ENCODE measurements at places on chromosomes 5 and 9. TPM values are rescaled to one million over a fixed set of nuclear protein-coding genes. Genes with fewer than 3 reads are reported as not detected.

CFAP157 gene
- total RNA-seq: not detected

DNA sequence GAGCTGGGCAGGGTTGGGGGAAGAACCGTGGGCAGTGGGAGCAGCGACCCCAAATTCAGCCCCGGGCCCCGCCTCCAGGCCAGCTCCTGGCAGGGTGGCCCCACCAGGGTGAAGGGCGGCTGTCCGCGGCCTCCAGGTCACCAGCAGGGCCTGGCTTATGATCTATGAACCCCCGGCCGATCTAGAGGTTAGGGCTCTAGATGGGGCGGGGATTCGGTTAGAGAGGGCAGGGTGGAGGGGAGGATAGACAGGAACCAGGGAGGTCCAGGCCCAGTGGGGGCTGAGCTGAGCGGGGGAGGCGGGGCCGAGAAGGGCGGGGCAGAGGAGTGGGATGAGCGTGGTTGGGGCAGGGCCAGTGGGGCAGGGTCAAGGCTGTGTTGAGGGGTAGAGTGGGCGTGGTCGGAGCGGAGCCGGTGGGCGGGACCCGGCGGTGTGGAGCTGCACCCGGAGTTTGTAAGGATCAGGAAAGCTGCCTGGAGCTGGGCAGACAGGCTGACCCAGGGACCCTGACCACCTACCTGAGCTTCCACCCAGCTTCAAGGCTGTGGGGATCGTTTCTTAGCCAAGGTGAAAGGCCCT lies 29.3 kb upstream of the OBP2B start:
- no peaks in the 10 kb centered on the region for H3K4me1 ChIP-seq
- peak overlapping the region; percentile 70 for H3K27ac ChIP-seq

DNA sequence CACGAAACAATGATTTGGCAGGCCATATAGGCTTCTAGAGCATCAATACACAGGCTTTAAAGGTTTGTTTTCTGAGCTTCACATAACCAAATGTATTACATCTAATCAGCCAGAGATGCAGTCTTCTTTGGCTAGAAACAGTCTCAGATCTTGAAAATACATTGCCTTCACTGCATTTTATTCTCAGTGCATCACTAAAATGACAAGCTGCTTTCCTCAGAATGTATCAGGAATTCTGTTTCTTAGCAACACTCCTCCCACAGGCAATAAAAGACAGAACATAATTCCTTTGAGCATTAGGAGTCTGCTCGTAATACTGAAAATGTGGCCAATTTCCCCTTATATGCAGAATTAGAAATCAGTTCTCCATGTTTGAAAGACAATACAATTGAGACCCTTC lies 36.9 kb downstream of the FEM1C start:
- H3K4me1 ChIP-seq: no peaks in the 10 kb centered on the region
- H3K27ac ChIP-seq: no peak overlapping the region
- DNase-seq: no peak

TRPM3 gene
- total RNA-seq: 3.3 TPM

GRCh38 chr9:120372040-120372439 lies 207.9 kb downstream of the CDK5RAP2 start:
- H3K4me1 ChIP-seq: no peaks in the 10 kb centered on the region
- DNase-seq: peak; percentile 16
- H3K27ac ChIP-seq: no peak overlapping the region

GRCh38 chr5:6498968-6499367 lies 50.3 kb downstream of the UBE2QL1 start:
- H3K4me1 ChIP-seq: no peaks in the 10 kb centered on the region
- no peak overlapping the region for H3K4me3 ChIP-seq
- H3K36me3 ChIP-seq: no peaks in the 10 kb centered on the region
- H3K27ac ChIP-seq: no peak overlapping the region
- H3K27me3 ChIP-seq: no peaks in the 10 kb centered on the region

DNA sequence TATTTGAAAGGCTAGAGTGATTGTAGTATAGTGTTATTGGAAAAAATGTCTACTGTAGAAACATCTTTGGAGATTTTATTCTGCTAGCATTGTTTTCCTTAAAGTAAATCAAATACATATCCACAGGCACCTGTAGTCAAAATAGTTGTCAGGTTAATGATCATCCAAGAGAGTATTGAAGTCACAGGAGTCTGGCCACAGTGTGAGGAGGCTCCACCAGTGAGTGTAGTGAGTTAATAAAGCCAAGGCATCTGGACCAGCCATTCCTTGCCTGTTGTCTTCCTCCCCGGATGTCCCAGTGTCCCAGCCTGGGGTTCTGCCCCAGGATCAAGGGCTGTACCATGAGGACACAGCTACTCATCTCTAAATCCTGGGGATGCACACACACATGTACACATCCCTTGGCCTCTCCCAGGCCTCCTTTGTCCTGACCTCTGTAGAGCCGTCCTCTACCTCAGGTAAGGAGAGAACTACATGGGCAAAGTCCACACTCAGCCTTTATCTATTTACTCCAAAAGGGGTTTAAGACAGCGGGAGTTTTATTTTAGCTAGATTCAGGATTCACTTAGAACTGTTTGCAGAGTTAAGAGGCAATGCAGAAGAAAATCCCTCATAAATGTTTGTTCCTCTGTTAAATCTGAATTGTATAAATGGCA lies 3.7 kb downstream of the PIK3R1 start:
- H3K27ac ChIP-seq: no peak overlapping the region
- no peaks in the 10 kb centered on the region for H3K36me3 ChIP-seq
- H3K27me3 ChIP-seq: no peaks in the 10 kb centered on the region
- no peaks in the 10 kb centered on the region for H3K4me1 ChIP-seq
- DNase-seq: no peak
- H3K4me3 ChIP-seq: peak overlapping the region; percentile 99

AQP3 gene
- total RNA-seq: 12.7 TPM

DNA sequence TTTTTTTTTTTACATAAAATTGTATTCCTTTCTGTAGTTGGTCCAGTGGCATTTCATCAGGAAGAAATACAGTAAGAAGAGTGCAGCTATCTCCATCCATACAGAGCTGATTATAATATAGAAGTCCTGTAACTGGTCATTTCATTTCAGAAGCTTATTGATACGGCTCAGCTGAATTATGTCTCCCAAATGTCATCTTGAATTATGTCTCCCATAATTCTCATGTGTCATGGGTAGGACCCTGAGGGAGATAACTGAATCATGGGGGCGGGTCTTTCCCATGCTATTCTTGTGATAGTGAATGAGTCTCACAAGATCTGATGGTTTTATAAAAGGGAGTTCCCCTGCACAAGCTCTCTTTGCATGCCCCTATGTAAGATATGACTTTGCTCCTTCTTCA lies 492.9 kb downstream of the CHSY3 start:
- H3K36me3 ChIP-seq: no peaks in the 10 kb centered on the region
- no peaks in the 10 kb centered on the region for H3K4me1 ChIP-seq
- H3K4me3 ChIP-seq: no peak overlapping the region
- H3K27ac ChIP-seq: no peak overlapping the region
- no peaks in the 10 kb centered on the region for H3K27me3 ChIP-seq

PRDM9 gene
- total RNA-seq: not detected

GRCh38 chr5:122605236-122605635 lies 169.6 kb upstream of the SNX2 start:
- H3K4me3 ChIP-seq: no peak overlapping the region
- H3K4me1 ChIP-seq: no peaks in the 10 kb centered on the region
- H3K36me3 ChIP-seq: no peaks in the 10 kb centered on the region
- H3K27me3 ChIP-seq: no peaks in the 10 kb centered on the region
- H3K27ac ChIP-seq: no peak overlapping the region

- DNase-seq: no peak
These were observed 113.3 kb upstream of the CAST start for GRCh38 chr5:96548905-96549304.

GRCh38 chr9:78438780-78439179 lies 141.9 kb downstream of the PSAT1 start:
- DNase-seq: no peak
- H3K27ac ChIP-seq: no peak overlapping the region
- no peaks in the 10 kb centered on the region for H3K27me3 ChIP-seq

DNA sequence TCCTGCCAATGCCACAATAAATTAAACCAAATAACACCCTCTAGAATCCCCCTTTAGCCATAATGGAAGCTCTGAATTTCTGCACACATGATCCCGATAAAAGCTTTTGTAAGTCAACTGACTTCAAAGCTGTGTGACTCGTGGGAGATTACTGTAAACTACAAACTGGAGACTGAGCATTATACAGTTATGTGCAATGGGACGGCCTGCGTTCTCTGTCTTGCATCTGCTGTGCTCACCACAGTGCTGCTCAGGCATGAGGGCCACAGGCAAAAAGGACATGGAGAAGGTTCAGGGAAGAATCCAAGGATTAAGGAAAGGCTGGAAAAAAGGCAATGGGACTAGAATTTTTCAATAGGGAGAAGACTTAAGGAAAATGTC lies 184.2 kb downstream of the FANCC start:
- H3K36me3 ChIP-seq: peaks cover 3% of the 10 kb centered on the region
- no peaks in the 10 kb centered on the region for H3K27me3 ChIP-seq
- no peak overlapping the region for H3K27ac ChIP-seq
- no peak overlapping the region for H3K4me3 ChIP-seq
- H3K4me1 ChIP-seq: no peaks in the 10 kb centered on the region

DNA sequence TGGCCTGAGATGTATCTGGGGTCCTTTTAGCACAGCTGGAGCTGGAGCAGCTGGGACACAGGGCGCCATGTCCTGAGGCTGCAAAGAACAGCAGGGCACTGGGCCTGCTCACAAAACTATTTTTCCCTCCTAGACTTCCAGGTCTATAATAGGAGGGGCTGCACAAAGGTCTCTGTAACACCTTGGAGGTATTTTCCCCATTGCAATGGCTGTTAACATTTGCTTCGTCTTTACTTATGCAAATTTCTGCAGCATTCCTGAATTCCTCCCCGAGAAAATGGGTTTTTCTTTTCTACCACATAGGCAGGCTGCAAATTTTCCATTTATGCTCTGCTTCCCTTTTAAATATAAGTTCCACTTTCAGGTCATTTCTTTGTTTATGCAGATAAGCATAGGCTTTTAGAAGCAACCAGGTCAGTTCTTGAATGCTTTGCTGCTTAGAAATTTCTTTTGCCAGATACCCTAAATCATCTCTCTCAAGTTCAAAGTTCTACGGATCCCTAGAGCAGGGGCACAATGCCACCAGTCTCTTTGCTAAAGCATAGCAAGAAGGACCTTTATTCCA lies 130.8 kb downstream of the PCSK1 start:
- no peak for DNase-seq
- no peaks in the 10 kb centered on the region for H3K36me3 ChIP-seq
- no peak overlapping the region for H3K4me3 ChIP-seq
- H3K4me1 ChIP-seq: peaks cover 11% of the 10 kb centered on the region

DNA sequence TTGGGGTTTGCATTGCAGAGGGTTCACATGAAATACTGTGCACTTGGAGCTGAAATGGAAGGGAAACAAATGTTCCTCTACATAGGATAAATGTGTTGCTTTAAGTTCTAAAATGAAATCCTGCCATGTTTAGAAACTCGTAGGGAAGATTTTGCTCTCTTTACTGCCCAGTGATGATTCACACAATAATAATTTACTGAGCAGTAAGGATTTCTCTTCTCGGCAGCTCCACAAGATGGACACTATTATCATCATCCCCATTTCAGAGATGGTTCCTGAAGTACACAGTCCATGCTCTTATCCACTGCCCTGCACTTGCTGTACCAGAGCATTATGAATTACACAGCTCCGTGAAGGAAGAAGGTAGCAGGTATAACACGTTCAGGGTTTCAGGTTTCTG lies 4.1 kb downstream of the HACD4 start:
- peaks cover 4% of the 10 kb centered on the region for H3K4me1 ChIP-seq
- H3K27ac ChIP-seq: no peak overlapping the region
- no peak overlapping the region for H3K4me3 ChIP-seq

NAIP gene
- total RNA-seq: 8.7 TPM

DNA sequence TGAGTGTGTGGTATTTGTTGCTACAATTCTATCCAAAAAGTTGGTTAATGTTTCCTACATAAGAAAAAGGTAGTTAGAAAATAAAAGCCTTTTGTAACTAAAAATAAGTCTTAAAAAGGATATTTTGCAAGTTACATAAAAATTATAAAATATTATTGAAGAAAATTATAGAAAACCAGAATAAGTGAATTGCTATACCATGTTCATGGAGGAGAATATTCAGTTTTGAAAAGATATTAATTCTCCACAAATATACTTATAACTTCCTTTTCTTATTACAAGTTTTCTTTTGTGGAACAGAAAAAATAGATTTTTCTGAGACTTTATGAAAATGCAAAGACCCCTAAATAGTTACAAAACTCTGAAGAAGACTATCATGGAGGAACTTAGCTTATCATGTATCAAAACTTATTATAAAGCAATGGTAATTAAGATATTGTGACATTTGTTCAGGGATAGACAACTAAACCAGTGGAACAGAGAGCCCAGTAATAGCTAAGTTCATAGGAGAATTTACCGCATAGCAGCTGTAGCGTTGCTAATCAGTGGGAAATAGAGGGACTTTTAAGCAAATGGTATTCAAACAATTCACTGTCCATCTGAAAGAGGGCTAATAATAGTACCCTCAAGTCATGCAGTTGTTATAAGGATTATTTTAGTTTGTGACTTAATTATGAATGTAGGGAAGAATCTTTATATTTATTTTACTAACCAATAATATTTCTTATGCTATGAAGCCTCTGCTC lies 515.2 kb upstream of the ZNF608 start:
- H3K27me3 ChIP-seq: no peaks in the 10 kb centered on the region
- no peak overlapping the region for H3K4me3 ChIP-seq
- no peak overlapping the region for H3K27ac ChIP-seq
- no peaks in the 10 kb centered on the region for H3K36me3 ChIP-seq
- no peaks in the 10 kb centered on the region for H3K4me1 ChIP-seq
- no peak for DNase-seq

PRLR gene
- total RNA-seq: 0.43 TPM

ZNF484 gene
- 16.9 TPM for total RNA-seq

DNA sequence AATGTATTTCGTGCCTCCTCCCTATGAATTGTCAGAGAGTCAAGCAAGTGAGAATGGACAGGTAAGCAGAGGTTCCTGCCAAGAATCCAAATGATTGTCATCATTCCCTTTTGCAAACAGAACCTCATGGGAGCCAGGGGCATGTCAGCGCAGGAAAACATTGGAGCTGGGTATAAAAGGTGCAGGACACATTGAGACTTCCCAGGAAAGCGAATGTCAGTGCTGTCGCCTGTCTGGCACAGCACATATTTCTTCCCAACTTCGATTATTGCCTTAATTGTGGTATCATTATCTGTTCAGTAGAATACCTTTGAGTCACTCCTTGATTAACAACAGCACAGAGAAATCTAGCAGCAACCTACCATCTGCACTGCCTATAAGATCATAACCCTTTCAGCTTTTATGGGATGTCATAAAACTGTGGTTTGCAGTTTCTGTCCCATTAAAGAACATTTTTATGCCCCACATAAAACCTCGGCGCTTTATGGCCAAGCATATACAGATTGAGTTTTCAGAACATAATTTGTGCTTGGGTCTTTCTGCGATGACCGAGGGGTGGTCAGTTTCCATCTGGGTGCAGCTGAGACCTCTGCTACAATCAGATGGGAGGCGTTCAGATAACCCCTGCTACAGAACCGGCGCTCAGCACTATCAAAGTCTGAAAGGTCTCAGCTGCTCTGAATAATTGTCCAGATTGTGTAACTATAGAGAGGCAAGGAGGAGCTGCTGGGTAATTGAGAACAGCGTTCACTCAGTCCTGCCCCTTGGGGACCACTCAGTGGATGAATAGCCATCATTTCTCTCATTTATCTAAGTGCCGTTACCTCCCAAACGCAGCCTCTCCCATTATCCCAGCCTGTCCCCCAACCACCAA lies 30.9 kb upstream of the WWC1 start:
- H3K27ac ChIP-seq: no peak overlapping the region
- no peaks in the 10 kb centered on the region for H3K36me3 ChIP-seq
- H3K4me3 ChIP-seq: no peak overlapping the region
- no peaks in the 10 kb centered on the region for H3K4me1 ChIP-seq

- no peaks in the 10 kb centered on the region for H3K27me3 ChIP-seq
- peaks cover 23% of the 10 kb centered on the region for H3K4me1 ChIP-seq
- peaks cover 2% of the 10 kb centered on the region for H3K36me3 ChIP-seq
These were observed 167.8 kb downstream of the PAM start for GRCh38 chr5:102922799-102923477.
